ENCODE measurements at places on chromosomes 2 and 18.

DNA sequence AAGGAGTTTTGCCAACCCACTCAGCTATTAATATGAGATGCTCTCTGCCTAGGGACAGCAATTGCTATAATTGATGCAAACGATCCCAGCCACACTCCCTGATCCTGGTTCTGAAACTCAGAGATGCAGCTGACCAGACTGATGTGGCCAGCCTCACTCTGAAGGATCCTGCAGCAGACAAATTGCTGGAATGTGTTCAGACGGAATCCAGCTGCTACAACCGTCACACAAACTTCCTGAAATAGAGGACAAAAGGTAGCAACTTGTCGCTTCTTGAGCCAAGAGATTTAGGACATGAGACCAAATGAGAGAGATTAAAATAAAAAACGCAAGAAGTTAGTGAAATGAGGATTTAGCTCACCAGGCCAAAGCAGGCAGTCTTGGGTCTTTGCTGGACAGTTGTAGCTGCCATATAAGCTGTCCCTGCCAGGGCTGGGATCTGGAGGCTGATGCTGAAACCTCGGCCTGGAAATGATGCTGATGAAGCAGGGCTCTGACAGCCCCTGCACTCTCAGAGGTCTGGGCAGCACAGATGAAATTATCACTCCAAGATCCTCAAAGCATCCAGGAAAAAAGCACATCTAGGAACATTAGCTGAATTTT, 8.3 kb upstream of the YWHAQ start:
- no peak for DNase-seq

DNA sequence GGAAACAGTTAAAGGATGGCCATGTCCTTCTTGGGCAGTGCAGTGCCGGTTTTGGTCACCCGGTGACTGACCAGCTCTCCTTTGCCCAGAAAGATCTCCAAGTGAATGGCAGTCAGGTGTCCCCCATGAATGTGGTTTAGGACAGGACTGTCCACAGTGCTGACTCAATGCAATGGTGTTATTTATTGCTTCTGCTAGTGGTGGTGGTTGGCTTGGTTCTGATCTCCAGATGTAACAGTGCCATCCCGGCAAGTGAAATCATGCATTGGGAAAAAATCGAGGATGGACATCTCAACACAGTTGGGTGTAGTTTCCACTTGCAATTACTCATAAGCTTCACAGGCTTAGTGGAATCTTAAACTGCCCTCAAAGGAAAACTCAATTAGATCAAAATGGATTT, 81.9 kb downstream of the TGOLN2 start:
- no peak for DNase-seq

GRCh38 chr18:3463051-3463450, 13.1 kb downstream of the TGIF1 start:
- no peak for DNase-seq

DNA sequence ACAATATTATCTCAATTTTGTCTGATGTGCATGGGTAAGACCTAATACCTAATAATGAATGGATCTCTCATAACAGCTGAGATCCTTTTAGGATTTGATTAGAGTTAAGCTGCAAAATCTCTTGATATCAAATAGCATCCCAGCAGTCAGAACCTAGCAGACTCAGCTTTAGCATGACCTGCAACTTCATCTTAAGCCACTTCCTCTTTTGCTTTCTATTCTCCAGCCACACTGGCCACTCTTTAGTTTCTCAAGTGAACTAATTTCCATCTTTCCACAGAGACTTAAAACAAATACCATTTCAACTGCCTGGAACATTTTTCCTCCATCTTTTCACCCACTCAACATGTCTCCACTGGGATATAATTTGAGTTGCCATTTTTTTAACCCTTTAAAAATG, 1251.6 kb upstream of the ZEB2 start:
- no peak for DNase-seq

GRCh38 chr2:196219671-196220070, 48.3 kb upstream of the STK17B start:
- DNase-seq, result no peak

DNA sequence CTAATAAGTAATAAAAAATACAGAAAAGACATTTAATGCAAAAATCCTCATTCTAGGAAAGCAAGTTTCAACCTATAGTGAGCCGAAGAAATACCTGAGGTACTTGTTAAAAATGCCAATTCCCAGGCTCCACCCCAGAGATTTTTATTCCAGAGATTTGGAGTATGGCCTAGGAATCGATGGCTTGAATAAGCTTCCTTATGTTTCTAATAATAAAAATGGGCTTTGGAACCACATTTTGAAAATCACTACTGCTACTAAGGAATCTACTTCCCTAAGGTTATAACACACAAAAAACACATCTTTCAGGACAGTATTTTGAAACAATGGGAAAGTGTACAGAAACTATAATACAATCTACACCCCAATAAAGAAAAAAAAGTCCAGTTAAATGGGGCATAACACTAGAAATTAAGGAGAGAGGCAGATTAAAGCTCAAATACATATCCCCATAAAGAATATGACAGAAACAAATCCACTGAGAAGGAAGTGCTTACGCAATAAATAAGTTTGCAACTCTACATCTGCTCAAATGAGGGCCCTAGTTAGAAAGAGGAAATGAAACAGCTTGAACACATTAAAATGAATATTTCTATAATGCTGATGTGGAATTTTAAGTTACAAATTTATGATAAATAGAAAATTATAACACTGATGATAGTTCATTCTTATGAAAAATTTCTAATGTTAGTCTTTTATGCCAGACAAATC, 103.7 kb downstream of the EPB41L3 start:
- DNase-seq, result no peak

DNA sequence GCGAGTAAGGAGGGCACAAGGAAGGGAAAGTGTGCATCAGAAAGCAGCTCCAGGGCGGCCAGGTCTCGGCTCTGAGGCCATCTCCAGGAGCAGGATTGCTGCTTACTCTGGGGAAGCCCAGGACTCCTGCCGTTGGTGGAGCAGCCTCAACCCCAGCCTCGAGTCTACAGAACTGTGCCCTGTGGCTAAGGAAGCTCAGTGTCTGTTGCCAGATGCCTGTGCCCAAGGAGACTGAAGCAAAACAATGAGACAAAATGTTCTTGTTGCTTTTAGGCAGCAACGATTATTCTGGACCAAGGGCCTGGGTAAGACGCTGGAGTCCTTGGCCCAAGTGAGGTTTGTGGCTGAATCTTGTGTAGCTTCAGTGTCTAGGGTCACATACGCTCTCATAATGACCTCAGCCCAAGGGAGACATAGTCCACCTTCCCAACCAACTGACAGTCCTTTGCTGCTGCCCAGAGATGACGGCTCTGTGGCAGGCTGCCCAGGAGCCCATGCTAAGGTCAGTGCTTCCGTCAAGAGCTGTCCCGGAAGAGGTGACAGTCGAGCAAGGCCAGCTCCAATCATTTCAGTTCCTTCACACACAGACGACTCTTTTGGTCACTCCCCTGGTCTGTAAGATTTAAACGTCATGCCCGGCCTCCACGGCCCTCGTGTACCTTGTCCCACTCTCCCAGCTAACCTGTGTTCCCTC, 223.8 kb downstream of the TTC32 start:
- no peak for DNase-seq

DNA sequence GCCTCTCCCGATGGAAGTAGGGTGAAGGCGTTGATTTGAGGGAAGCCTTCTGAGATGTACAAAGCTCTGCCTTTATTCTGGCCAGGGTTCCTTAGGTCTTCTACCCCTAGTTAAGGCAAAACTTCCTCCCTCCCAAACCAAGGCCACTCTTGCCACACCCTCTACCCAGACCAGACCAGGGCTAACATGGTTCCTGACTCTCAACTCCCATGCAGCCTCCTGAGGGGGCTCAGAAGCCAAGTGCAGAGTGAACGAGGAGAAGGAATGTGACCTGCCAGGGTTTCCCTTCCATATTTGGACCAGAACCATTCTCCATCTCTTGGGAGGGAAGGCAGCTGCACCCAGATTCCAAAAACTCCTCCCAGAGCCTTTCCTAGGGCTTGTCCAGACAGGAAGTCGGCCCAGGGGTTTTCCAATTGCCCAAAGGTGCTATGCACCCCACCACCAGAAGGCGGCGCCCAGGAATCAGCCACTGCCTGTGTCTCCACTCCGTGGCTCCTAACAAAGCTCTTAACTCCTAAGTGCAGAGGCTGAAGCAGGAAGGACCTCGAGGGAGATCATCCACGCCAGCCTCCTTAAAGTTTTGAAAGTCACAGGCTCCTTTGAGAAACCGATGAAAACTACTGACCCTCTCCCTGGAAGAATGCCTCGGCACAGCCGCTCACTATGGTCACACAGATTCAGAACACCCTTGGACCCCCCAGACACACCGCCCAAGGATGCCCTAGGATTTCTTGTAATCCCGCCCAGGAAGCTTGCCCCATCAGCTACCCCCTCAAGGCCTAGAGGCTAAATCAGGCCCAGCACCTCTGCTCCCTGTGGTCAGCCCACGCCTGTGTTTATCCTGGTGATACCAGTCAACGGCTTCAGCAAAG, 157.8 kb downstream of the SMAD2 start:
- peak; percentile 19 for DNase-seq

DNA sequence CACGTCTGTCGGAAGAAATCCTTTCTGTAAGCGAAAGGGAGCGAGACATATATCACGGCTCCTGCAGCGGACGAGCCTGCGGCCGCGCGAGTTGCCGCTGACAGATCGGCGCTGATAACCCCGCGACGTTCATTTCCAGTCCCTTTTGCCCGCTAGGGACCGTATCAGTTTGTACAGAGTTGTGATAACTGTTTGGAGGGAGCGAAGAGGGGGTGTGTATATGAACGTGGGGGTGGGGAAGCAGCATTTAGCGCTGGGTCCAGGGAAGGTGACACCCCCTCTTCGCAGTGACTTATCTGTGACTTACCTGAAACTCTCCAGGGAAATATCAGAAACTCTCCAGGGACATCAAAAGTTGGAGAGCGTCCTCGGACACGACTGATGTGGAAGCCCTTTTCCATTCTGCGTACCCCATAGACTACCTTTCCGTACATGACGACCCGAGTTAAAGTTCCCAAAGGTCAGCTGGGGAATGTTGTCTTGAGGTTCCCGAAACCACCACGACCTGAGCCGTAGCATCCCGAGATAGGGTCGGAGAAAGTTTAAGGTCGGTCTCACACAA, 948 bp upstream of the GATA6 start:
- DNase-seq, result peak; percentile 10

DNA sequence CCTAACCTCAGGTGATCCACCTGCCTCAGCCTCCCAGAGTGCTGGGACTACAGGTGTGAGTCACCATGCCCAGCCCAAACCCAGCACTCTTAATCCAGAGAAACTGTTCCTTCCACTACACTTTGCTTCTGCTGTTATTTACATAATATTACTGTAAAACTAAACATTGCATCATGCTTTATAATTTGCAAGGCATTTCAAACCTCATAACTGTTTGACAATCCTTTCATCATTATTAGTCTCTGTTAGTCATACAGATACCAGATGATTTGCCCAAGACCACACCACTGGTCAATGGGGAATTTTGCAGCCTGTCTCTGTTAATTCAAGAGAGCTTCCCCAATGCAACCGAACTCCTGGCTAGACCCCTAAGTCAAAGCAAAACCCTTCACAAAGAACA, 338.3 kb downstream of the ALK start:
- no peak for DNase-seq

DNA sequence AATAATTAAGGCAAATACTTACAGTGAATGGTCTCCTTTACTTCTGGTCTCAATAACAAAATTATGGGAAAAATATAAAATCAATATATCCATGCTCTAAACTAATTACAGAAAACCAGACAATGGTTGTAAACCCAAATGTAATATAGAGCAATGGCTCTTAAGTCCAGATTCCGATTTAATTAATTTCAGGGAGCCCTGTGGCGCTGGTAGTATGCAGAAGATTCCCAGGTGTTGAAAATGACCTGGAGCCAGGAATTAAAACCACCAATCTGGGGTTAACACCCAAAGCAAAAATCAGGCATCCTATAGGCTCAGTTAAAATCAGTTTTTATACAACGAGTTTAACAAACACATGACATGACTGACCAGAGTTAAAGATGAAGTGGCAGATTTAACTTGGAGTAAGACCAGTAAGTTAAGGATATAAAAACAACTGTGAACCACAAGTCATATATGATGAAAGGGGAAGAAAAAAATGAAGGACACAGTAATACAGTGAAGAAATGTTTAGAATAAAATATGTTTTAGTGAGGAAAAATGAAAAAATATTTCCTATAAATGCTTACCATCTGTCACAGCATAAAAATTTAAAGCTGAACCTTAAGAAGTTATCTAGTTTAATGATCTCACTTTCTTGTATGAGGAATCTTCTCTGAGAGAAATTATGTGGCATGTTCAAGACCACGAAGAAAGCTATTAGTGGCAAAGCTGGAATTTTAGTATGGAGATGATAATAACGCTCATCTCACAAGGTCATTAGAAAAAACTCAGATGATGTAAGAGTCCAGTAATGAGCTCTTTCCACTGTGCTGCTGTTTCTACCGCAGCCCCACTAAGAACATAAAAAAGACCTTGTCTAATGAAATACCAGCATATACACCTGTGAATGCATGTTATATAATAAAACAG, 45.8 kb upstream of the FLACC1 start:
- DNase-seq, result no peak

DNA sequence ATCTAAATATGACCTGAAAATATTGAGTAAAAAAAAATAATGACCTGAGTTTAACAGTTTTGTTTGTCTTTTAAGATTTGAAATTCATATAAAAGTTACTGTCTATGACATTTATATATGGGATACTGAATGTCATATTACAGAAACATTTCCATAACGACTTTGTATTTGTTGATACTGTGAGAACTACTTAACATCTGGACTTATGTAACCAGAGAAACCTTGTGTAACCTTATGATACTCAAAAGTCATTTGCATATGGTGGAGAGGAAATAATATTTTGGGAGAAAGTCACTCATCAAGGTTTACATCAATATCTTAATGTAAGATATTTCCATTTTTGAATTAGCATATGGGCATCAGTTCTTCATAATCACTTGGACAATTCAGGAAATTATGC, 12.6 kb downstream of the MFSD6 start:
- DNase-seq, result no peak

DNA sequence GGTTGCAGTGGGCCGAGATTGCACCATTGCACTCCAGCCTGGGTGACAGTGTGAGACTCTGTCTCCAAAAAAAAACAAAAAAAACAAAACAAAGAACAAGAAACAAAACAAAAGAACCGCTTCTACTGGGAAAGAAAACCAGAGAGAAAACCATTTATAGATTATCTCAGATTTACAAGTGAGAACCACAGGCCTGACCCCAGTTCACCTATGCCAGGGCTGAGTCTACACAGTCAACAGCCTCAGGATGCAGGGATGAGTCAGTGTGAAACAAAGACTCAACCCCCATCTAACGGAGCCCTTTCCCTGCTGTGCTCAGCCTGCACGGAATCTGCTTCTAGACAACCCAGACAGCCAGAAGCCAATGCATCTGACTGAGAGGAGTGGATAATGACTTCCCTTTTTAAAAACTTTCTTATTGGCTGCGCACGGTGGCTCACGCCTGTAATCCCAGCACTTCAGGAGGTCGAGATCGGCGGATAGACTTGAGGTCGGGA, 25.5 kb upstream of the YWHAQ start:
- peak; percentile 97 for DNase-seq

- peak; percentile 4 for DNase-seq
Observed at GRCh38 chr2:175769200-175769599, 232.9 kb downstream of the LNPK start.

DNA sequence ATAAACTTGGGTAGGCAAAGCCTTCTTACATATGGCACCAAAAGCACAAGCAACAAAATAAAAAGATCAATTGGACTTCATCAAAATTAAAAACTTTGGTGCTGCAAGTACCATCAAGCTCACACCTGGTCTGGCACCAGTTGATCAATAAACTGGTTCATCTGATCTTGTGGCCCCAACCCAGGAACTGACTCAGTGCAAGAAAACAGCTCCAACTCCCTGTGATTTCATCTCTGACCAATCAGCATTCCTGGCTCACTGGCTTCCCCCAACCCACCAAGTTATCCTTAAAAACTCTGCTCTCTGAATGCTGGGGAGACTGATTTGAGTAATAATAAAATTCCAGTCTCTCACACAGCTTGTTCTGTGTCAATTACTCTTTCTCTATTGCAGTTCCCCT, 8.4 kb downstream of the EPG5 start:
- DNase-seq, result no peak

Measured in RCC 7860 (cell line).